ENCODE measurements at places on chromosomes 1 and 21. TPM values are rescaled to one million over a fixed set of nuclear protein-coding genes. Genes with fewer than 3 reads are reported as not detected.

DNA sequence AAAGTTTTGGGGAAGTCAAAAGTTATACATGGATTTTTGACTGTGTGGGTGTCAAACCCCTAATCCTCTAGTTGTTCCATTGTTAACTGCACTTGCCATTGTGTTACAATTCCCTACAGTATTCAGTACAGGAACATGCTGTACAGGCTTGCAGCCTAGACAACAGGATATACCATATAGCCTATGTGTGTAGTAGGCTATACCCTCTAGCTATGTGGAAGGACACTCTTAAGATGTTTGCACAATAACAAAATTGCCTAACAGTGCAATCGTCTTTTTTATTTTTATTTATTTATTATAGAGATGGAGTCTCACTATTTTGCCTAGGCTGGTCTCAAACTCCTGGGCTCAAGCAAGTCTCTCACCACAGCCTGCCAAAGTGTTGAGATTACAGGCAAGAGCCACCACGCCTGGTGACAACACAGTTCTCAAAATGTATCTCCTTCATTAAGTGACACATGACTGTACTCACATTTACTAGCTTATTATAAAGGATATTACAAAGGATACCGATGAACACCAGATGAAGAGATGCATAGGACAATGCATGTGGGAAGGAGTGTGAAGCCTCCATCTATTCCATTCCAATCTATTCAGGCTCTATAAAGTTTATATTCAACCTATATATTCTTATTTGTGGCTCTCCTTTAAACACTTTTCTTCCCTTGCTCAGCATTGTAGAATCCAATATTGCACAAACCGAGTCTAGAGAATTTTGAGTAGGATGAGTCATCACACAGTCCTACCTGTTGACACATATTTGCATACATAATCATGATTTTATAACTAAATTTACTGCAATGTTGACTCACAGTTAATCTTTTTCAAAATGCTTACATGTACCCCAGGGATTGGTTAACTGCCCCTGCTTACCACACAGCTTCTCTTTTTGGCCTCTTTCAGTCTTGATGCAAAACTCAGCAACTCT is 28.4 kb upstream of the CEP350 start:
- no peak overlapping the region for H3K4me3 ChIP-seq
- H3K4me1 ChIP-seq, result no peaks in the 10 kb centered on the region
- H3K27me3 ChIP-seq, result no peaks in the 10 kb centered on the region
- no peak for DNase-seq

DNA sequence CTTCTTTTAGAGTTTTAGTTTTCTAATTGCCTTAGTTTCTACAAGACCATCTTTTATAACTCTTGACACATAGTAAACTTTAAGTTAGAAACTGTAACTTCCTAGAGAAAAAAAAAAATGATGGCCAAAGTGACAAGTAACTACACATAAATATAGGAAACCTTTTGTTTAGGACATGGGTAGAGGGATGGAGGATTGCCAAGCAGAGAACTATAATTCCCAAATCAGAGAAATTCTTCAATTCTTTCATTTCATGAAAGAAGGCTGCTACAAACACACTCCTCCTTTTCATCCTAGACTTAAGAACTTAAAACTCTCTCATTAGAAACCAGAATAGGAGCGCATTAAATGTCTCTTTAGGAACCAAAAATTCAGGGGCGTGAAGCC is 125.0 kb downstream of the PTPN14 start:
- H3K27ac ChIP-seq, result no peak overlapping the region
- no peaks in the 10 kb centered on the region for H3K36me3 ChIP-seq
- no peaks in the 10 kb centered on the region for H3K4me1 ChIP-seq
- DNase-seq, result no peak

SH2D1B gene
- 1.9 TPM for total RNA-seq

GRCh38 chr1:154241703-154242351 is 21.1 kb downstream of the UBAP2L start:
- no peaks in the 10 kb centered on the region for H3K4me1 ChIP-seq
- no peaks in the 10 kb centered on the region for H3K27me3 ChIP-seq
- H3K36me3 ChIP-seq, result peaks cover 100% of the 10 kb centered on the region
- no peak for DNase-seq

GPR153 gene
- total RNA-seq, result 16.9 TPM

DNA sequence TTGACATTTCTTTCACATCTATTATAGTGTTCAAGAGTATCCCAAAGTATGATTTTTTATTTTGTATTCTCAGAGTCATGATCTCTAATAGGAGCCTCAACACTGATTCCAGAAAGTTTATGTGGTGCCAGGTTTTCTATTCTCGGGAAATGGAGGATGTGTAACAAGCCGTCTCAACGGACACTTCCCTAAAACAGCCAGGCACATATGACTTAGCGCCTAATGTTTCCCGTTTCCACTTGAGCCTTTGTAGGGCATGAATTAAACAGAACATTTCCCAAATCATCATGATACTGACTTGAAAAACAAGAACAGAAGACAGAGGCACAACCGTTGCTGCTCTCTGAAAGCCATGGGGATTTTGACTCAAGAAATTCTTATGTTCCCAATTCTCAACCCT is 8.0 kb downstream of the CYYR1 start:
- DNase-seq, result no peak
- no peaks in the 10 kb centered on the region for H3K27me3 ChIP-seq
- H3K4me3 ChIP-seq, result no peak overlapping the region
- no peaks in the 10 kb centered on the region for H3K4me1 ChIP-seq
- no peak overlapping the region for H3K27ac ChIP-seq

CRNN gene
- total RNA-seq, result not detected

CFAP107 gene
- total RNA-seq, result not detected

DNA sequence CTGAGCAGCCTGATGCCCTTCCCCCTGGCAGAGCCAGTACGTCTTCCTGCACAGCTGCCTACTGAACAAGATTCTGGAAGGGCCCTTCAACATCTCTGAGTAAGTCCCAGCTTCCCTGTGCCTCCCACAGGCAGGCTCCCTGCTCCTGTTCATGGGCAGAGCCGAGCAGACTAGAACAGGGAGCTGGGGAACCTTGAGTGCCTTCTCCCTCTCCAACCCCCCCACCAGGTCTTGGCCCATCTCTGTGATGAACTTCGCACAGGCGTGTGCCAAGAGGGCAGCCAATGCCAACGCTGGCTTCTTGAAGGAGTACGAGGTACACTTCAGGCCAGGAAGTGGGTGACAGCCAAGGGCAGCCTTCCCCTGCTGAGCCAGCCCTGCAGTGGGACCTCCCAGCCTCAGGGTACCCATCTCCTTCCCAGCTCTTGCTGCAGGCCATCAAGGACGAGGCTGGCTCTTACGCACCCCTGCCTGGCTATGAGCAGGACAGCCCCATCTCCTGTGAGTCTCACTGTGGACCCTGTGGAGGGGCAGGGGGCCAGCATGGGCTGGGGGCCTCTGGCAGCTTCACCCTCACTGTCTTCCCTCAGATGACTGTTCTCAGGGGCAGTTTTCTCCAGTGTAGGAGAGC is 6.4 kb upstream of the LGR6 start:
- DNase-seq, result peak; percentile 88
- H3K4me1 ChIP-seq, result no peaks in the 10 kb centered on the region
- H3K4me3 ChIP-seq, result no peak overlapping the region

SH3BGR gene
- 3.1 TPM for total RNA-seq

IFNAR2 gene
- 32.4 TPM for total RNA-seq

DNA sequence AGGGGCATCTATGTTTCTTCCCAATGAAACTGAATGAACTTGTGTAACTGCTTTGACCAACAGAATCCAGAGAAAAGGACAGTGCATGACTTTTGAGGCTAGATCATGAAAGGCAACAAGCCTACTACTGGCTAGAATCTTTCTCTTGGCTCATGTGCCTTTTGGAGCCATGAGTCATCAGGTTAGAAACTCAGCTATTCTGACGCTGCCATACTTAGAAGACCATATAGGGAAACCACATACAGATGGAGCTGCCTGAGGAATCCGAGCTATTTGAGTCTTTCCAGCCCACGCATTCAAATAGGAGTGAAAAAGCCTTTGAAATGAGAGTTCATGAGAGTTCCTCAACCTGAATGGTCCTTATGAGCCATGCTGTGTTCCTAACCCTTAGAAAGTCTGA is 738.5 kb upstream of the CHRM3 start:
- H3K4me1 ChIP-seq, result no peaks in the 10 kb centered on the region
- no peaks in the 10 kb centered on the region for H3K27me3 ChIP-seq
- H3K4me3 ChIP-seq, result no peak overlapping the region
- H3K27ac ChIP-seq, result no peak overlapping the region
- no peaks in the 10 kb centered on the region for H3K36me3 ChIP-seq

DNA sequence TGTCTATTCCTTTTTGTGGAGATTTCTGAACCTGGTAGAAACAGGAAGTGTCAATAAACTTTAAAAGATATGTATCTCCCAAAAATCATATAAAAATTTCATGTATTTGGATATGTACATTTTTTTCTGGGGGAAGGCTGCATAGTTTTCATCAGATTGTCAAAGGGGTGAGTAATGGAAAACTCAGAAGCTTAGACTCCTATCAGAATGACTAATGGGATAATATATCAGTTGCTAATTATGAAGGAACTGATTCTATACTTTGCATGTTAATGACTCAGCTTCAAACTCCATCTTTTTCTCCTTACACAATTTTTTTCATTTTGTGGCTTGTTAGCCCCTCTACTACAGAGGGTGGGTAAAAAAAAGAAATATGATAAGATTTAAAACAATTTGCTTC is 55.9 kb downstream of the GON4L start:
- no peak for DNase-seq
- no peak overlapping the region for H3K4me3 ChIP-seq
- H3K27me3 ChIP-seq, result no peaks in the 10 kb centered on the region
- H3K36me3 ChIP-seq, result peaks cover 87% of the 10 kb centered on the region

NUP210L gene
- 2.1 TPM for total RNA-seq

DNA sequence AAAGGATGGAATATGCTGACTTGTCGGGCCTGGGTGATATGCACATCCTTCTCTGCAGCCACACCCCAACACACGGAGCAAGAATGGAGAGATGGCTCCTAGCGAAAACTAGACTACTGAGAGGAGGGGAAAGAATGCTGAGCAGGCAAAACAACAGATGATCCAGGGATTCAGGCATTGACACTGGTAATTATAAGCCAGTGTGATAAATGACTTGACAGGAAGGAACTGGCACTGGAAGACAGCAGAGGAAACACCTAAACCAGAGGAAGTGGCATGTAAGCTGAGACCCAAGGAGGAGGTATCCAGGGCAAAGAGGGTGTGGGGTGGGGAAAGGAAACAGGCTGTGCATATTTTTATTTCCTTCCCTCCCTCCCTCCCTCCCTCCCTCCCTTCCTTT is 31.7 kb upstream of the KHDRBS1 start:
- no peaks in the 10 kb centered on the region for H3K36me3 ChIP-seq
- no peak overlapping the region for H3K4me3 ChIP-seq
- H3K27me3 ChIP-seq, result no peaks in the 10 kb centered on the region

DNA sequence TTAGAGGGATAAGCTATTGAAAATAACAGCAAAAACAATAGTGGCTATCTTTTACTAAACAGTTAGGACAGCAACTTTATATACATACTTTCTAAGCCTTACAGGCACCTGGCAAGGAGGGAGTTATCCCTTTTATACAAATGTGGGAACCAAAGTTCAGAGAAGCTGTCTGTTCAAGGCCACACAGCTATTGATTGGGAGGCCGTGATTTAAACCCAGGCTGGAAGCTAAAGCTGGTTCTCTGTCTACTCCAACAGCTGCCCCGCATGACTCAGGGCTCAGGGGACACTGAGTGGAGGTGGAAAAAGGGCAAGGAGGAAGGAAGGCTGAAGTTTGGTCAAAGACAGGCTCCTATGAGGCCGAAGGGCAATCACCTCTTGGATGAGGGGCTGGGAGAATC is 26.7 kb downstream of the KCNA2 start:
- H3K4me3 ChIP-seq, result no peak overlapping the region
- H3K36me3 ChIP-seq, result no peaks in the 10 kb centered on the region
- no peak overlapping the region for H3K27ac ChIP-seq

C1orf52 gene
- total RNA-seq, result 22.5 TPM

SPRR2E gene
- not detected for total RNA-seq

- peak; percentile 90 for DNase-seq
- H3K27me3 ChIP-seq, result no peaks in the 10 kb centered on the region
- no peaks in the 10 kb centered on the region for H3K36me3 ChIP-seq
- no peak overlapping the region for H3K4me3 ChIP-seq
- H3K27ac ChIP-seq, result no peak overlapping the region
These were observed 29.6 kb downstream of the ACOT11 start for GRCh38 chr1:54577612-54578011.

GRCh38 chr1:205355075-205355453 is 1.7 kb downstream of the KLHDC8A start:
- H3K27me3 ChIP-seq, result peaks cover 20% of the 10 kb centered on the region
- no peaks in the 10 kb centered on the region for H3K4me1 ChIP-seq
- no peaks in the 10 kb centered on the region for H3K36me3 ChIP-seq
- no peak overlapping the region for H3K4me3 ChIP-seq

DNA sequence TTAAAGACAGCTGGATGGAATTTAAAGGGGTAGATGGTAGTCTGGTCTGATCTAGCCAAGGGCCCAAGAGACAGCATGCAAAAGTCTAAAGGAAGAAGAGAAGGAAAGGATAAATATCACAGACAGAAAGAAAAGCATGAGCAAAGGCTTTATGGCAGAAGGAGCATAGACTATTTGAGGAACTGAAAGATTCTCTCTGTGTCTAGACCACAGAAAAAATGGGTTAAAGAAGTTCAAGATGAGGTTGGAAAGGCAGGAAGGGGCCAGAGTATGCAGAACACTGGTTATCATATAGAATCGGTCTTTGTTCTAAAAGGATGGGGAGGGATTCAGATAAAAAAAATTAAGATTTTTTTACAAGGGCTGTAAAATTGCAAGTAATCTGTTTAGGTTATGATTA is 136.8 kb upstream of the SGIP1 start:
- no peak overlapping the region for H3K4me3 ChIP-seq
- H3K27me3 ChIP-seq, result no peaks in the 10 kb centered on the region
- no peak for DNase-seq
- H3K36me3 ChIP-seq, result no peaks in the 10 kb centered on the region

DNA sequence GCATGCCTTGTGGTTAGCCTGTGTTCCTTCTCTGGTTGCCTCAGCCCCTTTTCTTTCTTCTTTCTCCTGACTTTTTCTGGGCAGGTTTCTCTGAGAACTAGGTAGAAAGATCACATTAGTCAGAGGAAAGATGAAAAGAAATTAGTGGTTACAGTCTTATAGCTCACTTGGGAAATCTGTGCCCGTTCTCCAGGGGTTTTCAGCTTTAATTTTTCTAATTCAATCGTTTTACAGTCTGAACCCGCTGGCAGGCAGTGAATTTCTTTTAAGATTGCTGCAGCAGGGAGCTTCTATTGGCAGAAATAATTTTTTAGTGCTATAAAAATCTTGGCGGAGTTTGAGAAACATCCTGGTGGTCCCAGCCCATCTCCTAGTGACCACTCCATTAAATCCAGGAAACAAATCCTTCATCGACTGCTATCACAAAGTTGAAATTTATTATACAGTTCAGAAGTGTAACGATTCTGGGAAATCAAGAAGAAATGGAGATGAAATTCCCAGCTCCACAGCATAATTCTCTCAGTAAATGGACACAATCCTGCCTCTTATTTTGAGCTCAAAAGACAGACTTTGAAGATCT is 113.1 kb downstream of the PCP4 start:
- H3K4me3 ChIP-seq, result no peak overlapping the region
- H3K27ac ChIP-seq, result no peak overlapping the region
- H3K36me3 ChIP-seq, result no peaks in the 10 kb centered on the region
- H3K4me1 ChIP-seq, result no peaks in the 10 kb centered on the region
- H3K27me3 ChIP-seq, result no peaks in the 10 kb centered on the region
- no peak for DNase-seq

- peaks cover 52% of the 10 kb centered on the region for H3K36me3 ChIP-seq
- DNase-seq, result peak; percentile 52
- H3K27me3 ChIP-seq, result no peaks in the 10 kb centered on the region
- H3K4me1 ChIP-seq, result no peaks in the 10 kb centered on the region
These were observed 20.6 kb downstream of the COL6A2 start for GRCh38 chr21:46118316-46119143.

ZNF687 gene
- 22.5 TPM for total RNA-seq

All from upper lobe of right lung (tissue), 1 donor.